Ecto neural progenitor cell (in vitro differentiated cells): ENCODE measurements at places on chromosomes 6 and 20.

DNA sequence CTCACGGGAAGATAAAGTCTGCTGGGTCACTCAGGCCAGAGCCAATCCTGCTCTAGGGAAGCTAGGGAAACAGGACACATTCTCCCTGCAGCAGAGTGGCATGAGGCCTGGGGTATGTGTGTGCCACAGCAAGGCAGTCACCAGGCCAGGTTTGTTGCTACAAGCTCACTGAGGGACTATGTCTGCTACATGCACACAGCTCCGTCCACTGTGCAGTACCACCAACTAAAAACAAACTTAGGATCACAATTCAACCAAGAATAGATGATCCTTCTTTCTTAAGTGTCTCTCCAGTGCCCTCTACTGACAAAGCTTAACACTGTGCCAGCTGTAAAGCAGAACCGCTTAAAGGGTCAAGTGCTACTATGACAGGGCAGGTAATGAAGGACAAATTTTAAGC is 192.5 kb downstream of the PTPRK start:
- no peak for DNase-seq

DNA sequence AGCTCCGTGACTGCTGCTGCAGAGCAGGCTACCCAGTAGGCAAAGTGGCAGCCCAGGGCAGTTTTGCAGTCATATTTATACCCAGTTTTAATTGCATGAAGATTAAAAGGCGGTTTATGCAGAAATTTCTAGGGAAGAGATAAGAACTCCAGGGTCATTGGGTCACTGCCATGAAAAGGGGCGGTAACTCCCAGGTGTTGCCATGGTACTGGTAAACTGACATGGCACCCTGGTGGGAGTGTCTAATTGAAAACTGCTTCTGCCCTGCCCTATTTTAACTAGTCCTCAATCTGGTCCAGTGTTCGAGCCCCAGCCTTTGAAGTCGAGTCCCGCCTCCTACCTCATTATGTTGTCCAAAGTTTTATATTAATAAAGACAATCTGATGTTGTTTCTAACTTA is 75.0 kb upstream of the FUCA2 start:
- no peak for DNase-seq

DNA sequence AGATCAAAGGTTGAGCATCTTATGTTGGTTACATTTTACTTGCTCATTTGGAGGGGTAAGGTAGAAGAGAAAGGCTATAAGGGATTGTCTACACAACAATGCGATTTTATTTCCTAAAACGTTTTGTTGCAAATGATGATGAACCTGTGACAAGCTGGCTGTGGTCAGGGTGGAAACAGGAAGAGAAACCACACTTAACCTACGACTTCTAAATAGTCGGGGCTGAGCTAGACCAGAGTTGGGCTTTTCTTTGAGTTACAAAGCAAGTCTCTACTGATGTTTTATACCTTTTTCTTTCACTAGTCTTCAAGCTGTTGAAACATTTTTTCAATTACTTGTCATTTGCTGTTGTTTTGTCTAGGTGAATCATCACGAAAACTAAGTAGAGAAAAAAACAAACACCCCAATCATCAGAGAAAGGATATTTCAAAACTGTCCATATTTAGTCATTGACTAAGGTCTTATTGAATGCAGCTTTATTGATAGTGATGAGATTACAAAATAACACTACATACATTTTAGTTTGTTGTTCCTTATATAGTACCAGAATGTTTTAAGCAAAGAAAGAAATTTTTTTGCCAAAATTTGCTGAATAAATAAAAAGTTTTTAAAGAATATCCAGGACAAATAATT is 18.0 kb downstream of the KLHL31 start:
- no peak for DNase-seq

DNA sequence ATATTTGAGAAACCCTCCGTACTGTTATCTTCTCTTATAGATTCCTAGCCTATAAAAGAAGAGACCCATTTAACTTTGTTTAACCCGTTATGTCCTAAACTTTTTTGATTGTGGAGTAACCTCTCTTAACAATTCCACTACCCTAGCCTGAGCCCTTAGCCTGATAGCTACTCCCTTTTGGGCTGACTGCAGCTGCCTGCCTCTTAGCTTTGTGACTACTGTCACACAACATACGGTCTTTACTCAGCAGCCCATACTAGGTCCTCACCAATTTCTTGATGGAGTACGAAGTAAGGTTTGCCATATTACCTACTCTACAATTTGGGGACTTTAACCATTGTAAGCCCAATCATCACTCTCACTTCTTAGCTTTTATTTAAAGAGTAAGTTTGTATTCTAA is 72.7 kb downstream of the QRSL1 start:
- DNase-seq, result no peak

- DNase-seq, result no peak
Observed at GRCh38 chr6:119764927-119765681, 415.5 kb upstream of the MAN1A1 start.

DNA sequence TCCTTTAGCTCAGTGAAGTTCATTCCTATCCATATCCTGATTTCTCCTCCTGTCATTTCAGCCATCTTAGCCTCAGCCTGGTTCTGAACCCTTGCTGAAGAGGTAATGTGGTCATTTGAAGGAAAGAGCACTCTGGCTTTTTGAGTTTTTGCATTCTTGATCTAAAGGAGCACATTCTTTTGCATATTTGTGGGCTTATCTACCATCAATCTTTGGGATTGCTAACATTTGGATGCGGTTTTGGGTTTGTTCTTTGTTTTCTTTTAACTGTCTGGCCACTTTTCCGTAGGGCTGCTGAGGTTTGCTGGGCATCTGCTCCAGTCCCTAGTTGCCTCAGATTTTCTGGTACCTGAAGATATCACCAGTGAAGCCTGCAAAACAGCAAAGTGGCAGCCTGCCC is 238.3 kb downstream of the EPM2A start:
- no peak for DNase-seq

- no peak for DNase-seq
Observed at GRCh38 chr6:149095842-149096241, 221.7 kb upstream of the TAB2 start.

GRCh38 chr6:154786144-154786868 is 53.1 kb downstream of the SCAF8 start:
- DNase-seq, result no peak

DNA sequence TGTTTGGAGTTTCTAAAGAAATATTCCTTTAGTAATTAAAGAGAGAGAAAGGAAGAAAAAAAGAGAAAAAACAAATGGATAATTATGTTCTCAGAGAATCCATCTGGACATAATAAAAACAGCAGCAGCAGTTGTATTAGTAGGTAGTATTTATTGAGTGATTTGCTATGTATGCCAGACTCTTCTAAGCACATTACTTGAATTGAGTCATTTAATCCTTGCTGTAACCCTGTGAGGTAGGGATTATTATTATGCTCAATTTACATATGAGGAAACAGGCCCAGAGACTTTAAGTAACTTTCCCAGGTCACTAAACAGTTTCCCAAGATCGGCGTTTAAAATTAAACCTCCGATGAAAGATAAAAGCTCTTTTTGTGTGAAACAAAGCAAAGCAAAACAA is 238.8 kb downstream of the TSHZ2 start:
- DNase-seq, result no peak

- no peak for DNase-seq
Observed at GRCh38 chr6:124947971-124948451, 14.2 kb upstream of the RNF217 start.

DNA sequence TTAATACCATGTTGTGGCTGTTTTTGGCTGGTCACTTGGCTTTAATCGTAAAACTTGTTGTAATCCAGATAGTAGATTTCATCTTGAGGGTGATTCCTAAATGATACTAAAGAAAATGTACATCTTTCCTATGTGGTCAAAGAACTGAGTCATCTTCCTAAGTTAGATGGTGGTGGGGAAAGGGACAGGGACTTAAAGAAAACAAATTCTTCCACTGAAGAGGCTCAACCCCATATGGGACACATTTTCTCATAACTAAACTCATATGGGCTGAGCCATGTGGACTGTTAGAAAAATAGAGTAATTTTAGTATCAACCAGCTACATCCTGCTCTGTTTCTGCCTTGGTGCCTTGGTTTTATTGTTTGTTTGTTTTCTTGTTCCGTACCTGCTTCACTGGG is 155.8 kb downstream of the TSHZ2 start:
- DNase-seq, result no peak

GRCh38 chr6:113654396-113654795 is 202.7 kb upstream of the MARCKS start:
- no peak for DNase-seq

DNA sequence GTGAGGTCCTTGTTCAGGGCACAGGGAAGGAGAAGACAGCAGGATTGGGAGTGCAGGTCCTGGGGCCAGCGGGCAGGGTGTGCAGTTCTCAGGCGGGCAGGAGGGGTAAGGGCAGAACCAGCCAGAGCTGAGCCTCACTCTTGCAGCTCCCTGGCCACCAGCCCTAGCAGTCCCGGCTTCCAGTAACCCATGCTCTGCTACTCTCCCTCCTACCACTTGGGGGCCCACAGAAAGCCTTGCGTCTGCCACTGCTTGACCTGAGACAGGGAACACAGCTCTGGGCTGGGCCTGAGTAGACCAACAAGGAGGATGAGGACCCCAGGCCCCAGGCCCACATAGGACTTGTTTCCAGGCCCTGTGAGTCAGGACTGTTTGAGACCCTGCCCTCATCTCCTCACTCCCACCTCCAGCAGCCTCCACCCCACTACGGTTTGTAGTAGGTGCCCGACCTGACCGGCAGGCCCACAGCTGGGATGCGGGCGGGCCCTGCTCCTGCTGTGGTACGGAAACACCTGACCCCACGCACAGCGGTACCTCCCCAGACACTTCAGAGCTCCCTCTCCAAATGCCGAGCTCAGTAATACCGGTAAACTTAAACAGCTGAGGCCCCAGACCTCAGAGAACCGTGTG is 39.2 kb downstream of the KCNK5 start:
- peak; percentile 77 for DNase-seq

DNA sequence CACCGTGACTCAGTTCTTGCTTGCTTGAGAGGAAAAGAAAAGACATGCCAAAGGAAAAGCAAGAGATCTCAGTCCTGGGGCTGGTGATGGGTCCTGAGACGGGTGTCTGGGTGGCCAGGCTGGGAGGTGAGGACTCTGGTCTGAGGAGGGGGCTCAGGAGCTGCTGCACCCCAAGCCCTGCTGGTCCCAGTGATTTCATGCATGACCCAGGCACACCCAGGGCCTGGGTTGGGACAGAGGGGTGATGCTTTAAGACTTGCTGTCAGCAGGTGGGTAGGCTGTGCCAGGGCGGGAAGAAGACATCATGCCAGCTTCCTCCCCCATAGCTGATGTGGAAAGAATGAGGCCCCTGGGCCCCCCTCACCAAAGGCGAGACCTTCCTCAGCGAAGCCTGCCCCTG is 65.1 kb upstream of the PMEPA1 start:
- no peak for DNase-seq
